ENCODE measurements at places on chromosomes 3 and 15.
A peak's percentile ranks its signal among the peaks of the same experiment; 100 is the strongest.

DNA sequence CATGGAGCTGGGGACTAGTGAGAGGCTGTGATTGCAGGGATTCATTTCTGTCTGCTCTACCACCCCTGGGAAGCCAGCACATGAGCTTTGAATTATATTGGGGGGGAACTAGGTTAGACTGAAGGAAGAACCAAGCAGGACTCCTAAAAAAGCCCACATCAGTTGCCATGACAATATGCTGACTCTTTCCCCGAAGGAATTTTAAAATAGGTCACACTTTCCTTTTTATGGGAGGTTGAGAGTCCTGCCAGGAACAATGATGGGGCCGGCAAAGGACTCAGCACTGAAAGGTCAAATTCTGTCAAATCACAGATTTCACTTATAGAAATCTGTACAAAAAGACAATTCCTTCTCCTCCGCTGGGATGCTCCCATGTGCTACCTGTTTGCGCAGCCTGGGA is 130.8 kb downstream of the ZNF621 start:
- no peak for DNase-seq

DNA sequence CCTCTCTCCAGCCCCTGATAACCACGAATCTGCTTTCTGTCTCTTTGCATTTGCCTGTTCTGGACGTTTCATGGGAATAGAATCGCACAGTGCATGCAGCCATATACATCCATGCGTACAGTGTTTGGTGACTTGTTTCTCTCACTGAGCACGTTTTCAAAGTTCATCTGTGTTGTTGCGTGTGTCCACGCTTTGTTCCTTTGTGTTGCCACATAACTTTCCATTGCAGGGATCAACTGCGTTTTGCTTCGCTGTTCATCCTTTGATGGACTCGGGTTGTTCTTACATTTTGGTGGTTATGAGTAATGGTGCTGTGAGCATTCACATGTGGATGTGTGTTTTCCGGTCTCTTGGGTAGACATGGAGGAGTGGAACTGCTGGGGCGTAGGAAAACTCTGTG is 56.4 kb upstream of the TAMM41 start:
- DNase-seq: no peak

GRCh38 chr15:47971637-47972036 is 149.2 kb upstream of the SLC24A5 start:
- DNase-seq: no peak

- DNase-seq: no peak
Observed at GRCh38 chr15:73326157-73326556, 42.6 kb downstream of the HCN4 start.

- DNase-seq: no peak
Observed at GRCh38 chr15:29311696-29312095, 42.1 kb upstream of the NSMCE3 start.

DNA sequence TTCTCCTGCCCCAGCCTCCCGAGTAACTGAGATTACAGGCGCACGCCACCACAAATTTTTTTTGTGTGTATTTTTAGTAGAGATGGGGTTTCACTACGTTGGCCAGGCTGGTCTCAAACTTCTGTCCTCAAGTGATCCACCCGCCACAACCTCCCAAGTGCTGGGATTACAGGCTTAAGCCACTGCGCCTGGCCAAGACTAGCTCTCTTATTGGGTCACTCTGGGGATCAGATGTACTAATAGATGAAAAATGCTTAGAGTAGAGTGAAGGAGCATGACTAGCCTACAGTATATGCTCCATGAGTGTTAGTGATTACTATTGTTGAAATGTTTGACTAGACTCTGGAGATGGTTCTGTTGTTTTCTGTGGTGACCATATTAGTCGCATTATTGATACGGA is 21.8 kb downstream of the RARB start:
- DNase-seq: no peak

GRCh38 chr15:101406526-101407195 is 82.8 kb downstream of the PCSK6 start:
- DNase-seq: no peak

- no peak for DNase-seq
Observed at GRCh38 chr3:119490153-119490552, 8.2 kb upstream of the TIMMDC1 start.

DNA sequence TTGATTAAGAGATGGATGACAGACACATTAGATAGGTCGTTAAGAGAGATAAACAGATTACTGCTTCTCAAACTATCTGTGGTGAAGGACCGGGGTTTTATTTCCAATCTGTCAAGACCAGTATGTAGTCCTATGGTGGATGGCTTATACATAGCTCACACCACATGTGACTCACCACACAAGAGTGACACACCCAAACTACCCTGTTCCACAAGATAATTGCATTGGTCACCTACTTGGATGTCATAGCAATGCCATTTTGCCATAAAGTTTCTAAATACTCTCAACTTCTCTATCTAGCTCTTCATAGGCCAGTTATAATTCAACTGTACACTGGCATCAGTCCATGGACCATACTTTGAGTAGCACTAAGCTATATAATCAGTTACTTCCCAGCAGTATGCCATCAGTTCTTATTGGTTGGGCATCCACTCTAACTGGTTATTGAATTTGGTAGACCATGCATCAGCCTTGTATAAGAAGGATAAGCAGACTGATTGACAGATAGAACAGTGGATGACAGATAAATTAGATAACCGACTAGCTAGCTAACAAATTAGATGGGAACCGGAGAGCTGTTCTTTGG is 11.6 kb downstream of the WWTR1 start:
- no peak for DNase-seq

GRCh38 chr15:45392584-45392855 is 14.2 kb upstream of the GATM start:
- DNase-seq: no peak

DNA sequence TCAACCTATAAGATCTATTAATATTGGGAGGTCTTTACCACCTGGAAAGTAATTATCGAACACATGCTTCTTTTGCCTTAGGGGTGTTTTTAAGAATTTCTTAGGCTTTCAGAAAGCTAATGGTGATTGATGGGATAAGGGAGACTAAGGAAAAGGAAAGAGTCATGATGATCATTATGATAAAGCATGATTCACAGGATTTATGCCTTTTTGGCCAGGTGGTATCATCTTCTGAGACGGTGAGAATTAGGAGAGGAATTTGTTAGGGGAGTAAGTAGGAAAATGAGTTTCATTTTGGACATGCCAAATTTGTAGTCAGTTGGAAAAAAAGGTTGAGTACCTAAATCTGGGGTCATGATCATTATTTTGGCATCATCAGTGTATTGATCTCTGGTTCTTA is 8.9 kb downstream of the ARMC8 start:
- no peak for DNase-seq

GRCh38 chr3:27880969-27881892 is 159.1 kb upstream of the EOMES start:
- peak; percentile 15 for DNase-seq

DNA sequence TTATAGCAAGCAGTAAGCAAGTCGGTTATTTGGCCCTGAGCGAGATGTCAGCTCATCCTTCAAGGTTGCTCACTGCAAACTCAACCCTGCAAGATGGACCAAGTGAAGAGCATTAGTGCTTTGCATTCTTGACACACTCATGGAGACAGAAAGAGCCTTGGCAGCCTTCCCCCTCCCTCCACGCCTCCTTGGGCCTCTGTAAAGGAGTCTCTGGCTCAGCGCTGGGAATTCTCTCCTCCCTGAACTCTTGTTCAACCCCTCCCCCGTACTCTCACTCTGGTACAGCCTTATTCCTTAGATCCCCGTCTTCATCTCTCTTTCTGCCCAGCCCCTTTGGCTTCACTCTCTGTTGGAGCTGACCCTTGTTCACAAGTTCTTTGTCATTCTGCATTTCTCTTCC is 2.2 kb upstream of the CX3CR1 start:
- no peak for DNase-seq

- no peak for DNase-seq
Observed at GRCh38 chr3:127706312-127706711, 33.6 kb downstream of the ABTB1 start.

DNA sequence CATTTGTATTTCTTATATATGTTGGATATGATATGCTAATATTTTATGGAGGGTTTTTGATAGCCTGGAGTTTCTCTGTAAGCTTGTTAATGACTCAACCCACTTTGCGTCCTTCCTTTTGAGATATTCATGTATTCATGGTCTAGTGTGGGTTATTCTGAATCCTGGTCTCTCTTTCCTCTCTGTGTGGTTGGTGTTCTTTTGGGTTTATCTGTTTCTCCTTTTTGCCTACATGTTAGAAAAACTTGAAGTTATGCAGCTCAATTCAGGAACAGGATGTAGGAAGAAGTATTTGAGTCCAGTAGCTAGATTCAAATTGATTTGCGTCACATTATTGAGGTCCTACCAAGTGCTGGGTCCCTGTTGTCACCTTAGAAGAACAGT is 28.1 kb downstream of the CMTM7 start:
- DNase-seq: no peak

DNA sequence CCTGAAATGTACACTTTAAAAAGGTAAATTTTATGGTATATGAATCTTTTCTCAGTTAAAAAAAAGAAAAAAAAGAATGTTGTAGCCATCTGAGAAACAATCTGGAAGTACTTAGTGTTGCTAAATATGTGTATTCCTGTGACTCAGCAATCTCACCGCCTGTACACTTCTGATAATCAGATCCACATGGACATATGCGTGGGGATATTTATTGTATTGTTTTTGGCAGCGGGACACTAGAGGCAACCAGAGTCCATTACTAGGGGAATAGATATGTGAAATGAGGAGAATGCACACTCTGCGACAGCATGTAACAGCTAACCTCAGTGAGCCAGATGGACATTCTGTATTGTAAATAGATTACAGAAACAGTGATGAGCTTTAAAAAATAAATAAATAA is 65.4 kb downstream of the AQP9 start:
- no peak for DNase-seq

- no peak for DNase-seq
Observed at GRCh38 chr3:124078953-124079911, 87.3 kb upstream of the ROPN1 start.

- no peak for DNase-seq
Observed at GRCh38 chr3:115580566-115580965, 42.7 kb upstream of the GAP43 start.

GRCh38 chr3:27985369-27986035 is 255.9 kb upstream of the CMC1 start:
- no peak for DNase-seq

DNA sequence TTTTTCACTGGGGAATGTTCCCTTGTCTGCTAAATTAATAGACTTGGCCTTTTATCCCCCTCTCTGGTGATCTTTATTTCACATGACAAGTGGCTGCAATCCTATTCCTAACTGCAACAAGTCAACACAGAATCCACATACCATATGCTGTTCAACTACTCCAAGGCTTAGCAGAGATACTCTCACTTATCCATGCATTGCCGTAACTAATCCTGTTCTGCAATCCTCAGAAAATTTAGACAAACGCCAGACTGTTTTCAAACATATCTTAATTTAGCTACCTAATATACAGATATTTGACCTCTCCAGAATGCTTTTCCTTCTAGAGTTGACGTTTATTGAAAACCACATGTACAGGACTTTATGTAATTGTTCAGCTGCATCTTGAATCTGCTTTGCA is 37.9 kb downstream of the EID1 start:
- DNase-seq: no peak

GRCh38 chr3:11803977-11804892 is 42.5 kb downstream of the TAMM41 start:
- peak; percentile 21 for DNase-seq

GRCh38 chr3:32882603-32883025 is 64.8 kb downstream of the TRIM71 start:
- DNase-seq: no peak

GRCh38 chr3:124559846-124560574 is 170.2 kb upstream of the UMPS start:
- DNase-seq: peak; percentile 81

GRCh38 chr15:99102332-99103235 is 2.3 kb upstream of the SYNM start:
- no peak for DNase-seq

DNA sequence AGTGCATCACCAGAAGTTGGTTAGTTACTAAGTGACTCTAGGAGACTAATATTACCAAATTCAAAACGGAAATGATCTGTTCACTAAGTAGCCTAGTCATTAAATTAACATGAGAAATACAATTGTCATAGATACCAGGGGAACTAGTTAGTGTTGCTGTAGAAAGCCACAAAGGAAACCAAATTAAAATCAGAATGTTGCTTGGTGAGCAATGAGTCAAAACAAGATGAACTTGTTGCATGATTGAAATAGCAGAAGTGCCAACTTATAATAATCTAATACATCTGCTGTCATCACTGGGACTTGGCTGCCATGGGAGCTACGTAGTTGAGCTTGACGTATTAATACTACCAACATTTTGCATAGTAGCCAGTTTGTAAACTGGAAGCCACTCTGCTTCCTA is 458.1 kb downstream of the DIPK2A start:
- no peak for DNase-seq

GRCh38 chr3:99872923-99873254 is 55.2 kb downstream of the CMSS1 start:
- no peak for DNase-seq

DNA sequence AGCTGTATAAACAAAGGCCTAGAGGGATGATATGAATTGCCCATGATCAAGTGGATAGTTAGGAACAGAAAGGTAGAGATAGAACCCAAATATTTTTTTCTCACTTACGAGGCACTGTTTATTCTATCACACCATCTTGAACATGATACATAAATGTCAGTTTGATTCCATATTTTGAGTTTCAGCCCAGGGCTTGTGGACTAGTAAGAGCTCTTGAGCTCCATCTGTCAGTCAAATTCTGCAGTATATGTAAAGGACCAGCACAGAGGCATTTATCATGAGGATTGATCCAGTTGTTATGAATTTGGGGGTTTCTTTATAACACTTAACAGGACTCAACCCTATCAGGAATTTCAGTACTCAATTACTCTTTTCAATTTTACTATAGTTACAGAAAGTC is 4.8 kb downstream of the SLC27A2 start:
- no peak for DNase-seq

DNA sequence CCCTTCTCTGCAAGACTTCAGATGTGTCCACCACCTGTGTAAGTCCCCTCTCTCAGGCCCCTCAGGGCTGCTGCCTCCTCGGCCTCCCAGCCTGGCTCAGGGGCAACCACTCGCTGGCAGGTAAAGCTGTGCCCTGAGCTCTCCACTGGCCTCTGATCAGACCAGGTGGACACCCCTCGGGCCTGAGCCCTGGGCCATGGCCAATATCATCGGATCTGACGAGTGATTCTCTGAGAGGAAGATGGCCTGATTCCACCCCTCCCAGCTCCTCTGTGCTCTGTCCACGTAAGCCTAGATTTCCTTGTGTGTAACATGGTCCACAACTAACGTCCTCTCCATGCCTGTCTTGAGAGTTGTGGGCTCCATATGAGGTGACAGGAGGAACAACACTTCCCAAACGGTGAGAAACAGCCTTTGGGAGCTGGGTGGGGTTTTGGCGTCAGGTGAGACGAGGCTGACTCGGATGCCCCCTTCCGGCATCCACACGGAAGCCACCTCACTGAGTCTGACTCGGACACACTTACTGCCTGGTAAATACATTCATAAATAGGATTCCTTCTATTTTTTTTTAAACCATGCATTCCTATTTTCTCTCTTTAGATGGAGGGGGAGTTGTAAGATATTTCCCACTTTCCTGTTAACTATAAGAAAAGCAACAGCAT is 86.8 kb downstream of the NUP210 start:
- no peak for DNase-seq
